ENCODE measurements at places on chromosomes 7 and 10.

- no peak for DNase-seq
These were observed 105.5 kb downstream of the CHN2 start for GRCh38 chr7:29300026-29300480.

GRCh38 chr7:122199171-122199570 lies 55.1 kb upstream of the AASS start:
- DNase-seq: no peak

GRCh38 chr10:96705134-96705533 lies 15.2 kb downstream of the PIK3AP1 start:
- DNase-seq: no peak

DNA sequence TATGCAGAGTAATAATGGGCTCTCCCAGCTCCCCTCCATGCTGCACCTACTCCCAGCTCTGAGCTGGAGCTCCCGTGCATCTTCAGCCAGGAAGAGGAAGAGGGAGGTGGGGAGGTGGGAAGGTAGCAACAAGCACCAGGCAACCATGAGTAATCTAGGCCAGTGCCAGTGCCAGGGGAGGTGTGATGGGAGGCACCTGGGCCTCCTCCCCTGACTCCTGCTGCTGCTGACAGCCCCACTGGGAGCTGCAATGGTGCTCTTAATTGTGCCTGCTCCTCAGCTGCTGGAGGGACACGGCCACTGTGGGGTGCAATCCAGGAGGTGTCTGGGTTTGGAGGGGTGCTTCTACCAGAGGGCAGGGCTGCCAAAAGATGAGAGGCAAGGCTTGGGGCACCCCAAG lies 243.0 kb downstream of the PLXNA4 start:
- no peak for DNase-seq

DNA sequence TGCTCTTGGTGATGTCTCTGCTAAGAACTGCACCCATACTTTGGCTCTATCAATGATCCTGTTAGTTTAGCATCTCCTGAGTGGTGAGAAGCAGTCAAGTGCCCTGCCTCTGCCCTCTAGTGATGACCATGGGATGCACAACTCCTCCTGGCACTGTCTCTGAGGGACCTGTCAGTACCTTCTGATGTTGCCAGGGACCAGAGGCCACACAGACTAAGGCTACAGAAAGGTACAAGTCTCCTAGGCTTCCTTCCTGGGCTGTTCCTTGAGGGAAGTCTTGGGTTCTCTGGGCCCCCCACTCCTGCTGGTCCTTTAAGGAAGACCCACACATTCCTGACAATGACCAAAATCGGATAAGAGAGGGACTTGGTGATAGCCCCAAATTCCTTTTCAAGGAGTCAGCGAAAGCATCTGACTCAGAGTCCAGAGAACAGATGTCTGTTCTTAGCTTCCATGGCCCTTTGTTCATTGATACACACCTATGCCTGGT lies 15.3 kb downstream of the NKX2-3 start:
- no peak for DNase-seq

DNA sequence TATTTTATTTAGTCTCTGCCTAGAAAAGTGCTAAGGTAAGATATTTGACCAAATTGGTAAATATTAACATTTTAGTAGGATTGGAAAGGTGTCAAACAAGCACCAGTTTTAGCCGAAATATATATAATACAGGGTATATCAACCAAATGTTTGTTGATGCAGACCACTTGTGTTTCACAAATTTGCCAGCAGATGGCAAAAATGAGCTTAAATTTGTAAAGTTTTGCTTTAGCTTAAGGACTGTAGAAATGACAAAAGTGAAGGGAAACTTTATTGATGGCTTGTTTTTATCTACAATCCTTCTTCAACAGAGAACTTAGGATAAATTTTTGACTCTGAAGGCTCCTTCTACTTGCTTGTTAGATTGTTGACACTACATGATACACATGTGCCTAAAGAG lies 4.8 kb upstream of the POLR1F start:
- peak; percentile 65 for DNase-seq

DNA sequence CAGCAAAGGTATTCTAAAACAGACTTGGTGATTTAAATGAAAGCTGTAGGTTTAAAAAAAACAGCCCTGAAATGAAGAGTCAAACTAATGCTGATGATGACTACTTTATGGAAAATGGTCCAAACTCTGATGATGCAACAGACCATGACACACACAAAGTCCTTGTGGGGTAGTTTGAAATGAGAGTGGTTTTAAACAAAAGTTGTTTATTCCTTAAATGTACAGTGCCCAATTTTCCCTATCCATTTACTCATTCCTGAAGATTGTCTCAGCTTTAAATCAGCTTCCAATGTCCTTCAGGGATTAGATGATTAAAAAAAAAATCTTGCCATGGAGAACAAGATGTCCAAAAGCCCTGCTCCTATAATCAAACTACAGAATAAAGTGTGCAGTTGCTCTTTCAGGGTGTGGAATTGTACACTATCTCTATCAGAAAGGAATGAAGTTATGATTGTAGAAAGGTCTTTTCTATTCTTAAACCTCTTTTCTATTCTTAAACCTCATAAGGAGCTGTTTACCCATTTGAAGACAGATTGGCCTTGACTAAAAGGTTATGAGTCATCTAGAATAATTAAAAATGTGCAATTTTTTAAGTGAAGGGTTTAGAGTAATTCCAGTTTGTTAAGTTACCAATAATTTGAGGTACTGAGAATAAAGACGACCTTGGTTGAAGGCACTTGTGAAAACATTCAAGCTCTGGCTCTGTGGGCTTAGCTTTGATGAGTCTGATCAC lies 70.2 kb upstream of the ITGA8 start:
- no peak for DNase-seq

- DNase-seq: no peak
These were observed 154.0 kb upstream of the ZNF92 start for GRCh38 chr7:65219623-65220022.

DNA sequence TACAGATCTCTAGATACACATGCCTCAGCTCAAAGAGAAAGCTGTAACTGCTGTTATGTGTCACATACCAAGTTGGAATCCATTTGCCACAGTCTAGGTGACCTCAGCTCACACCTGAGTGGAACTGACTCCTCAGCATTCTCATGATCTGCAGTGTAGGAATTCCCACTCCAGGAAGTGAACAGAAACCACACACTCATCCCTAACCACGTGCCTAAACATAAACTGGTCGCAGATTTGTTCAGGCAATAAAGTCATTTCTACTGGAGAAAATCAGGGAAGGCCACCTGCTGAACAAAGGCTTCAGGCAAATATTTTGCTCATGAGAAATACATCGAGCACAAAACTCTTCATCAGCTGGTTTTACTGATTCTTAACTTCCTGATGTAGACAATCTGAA lies 23.0 kb upstream of the ZMYND11 start:
- DNase-seq: no peak

GRCh38 chr7:92161271-92161670 lies 17.7 kb downstream of the LRRD1 start:
- DNase-seq: no peak

- peak; percentile 39 for DNase-seq
These were observed 23.8 kb upstream of the AHR start for GRCh38 chr7:17274551-17275245.

GRCh38 chr10:125711110-125711750 lies 8.3 kb upstream of the EDRF1 start:
- DNase-seq: no peak

- DNase-seq: no peak
These were observed 3.5 kb upstream of the RGS10 start for GRCh38 chr10:119546009-119546408.

DNA sequence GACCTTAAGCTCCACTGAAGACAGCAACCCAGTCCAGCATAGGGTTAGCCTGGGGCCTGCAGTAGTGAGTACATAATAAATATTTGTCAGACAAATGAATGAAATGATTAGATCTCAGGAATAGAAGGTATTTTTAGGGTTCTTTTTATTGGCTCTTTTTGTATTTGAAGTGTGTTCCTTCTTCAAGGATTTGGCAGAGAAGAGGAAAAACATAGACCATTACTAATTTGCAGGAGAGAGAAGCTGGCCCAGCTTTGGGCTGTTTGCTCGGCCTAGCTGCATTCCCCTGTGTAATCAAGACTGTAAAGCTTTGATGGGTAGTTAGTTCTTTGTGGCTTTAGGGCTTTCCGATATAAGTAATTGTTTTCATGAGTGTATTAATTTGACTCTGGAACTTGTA lies 64.2 kb downstream of the CNNM2 start:
- DNase-seq: no peak

DNA sequence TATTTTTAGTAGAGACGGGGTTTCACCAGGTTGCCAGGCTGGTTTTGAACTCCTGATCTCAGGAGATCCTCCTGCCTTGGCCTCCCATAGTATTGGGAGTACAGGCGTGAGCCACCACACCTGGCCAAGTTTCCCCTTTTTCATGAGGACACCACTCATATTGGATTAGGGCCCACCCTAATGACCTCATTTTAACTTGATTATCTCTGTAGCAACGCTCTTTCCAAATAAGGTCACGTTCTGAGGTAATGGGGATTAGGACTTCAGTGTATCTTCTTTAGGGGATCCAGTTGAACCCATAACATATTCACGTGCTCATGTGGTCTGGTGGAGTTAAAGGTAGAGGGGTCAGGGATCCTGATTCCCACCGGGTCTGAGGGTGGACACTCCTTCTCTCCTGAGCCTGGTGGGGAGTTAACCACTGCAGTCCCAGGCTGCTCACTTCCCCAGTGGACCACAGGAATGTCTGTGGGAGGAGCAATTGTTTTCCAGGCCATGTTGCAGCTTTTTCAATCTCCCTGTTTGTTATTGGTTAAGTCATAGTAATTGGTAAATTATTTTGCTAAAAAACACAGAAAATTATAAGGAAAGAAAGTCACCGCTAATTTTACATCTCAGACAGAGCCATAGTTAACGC lies 130.5 kb downstream of the GRK5 start:
- no peak for DNase-seq

DNA sequence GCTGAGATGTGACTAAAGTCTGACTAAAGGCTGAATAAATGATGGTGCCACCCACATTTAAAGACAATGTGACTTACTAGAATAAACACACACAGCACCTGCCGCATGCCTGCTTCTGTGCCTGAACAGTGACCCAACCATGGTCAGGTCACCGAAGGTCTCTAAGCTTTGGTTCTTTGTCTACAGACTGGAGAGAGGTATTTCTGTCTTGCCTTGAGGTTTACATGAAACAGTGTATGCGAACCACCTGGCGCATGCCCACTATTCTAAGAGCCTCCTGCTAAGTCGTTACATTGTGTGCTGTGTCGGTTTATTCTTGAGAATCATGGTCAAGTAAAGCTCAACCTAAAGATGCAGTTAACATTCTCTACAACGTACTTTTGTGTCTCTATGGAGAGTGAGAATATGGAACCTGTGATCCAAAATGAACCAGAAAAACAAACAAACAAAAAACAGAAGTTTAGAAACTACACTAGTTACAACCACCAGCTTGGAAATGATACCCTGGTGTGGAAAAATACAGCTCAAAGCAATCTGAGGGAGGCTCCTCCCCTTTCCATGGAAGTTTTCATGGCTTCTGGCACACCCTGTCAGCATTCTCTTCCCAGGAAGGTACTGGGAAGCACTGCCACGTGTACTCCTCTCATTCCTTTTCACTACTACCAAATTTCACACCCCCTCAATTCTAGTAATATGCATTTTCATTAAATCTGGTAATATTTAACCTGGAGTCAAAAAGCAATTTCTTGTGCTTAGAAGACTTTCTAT lies 40.0 kb downstream of the VOPP1 start:
- no peak for DNase-seq

- no peak for DNase-seq
These were observed 43.6 kb downstream of the GUSB start for GRCh38 chr7:65938336-65938895.

GRCh38 chr7:151484971-151485707 lies 34.6 kb downstream of the RHEB start:
- DNase-seq: no peak

DNA sequence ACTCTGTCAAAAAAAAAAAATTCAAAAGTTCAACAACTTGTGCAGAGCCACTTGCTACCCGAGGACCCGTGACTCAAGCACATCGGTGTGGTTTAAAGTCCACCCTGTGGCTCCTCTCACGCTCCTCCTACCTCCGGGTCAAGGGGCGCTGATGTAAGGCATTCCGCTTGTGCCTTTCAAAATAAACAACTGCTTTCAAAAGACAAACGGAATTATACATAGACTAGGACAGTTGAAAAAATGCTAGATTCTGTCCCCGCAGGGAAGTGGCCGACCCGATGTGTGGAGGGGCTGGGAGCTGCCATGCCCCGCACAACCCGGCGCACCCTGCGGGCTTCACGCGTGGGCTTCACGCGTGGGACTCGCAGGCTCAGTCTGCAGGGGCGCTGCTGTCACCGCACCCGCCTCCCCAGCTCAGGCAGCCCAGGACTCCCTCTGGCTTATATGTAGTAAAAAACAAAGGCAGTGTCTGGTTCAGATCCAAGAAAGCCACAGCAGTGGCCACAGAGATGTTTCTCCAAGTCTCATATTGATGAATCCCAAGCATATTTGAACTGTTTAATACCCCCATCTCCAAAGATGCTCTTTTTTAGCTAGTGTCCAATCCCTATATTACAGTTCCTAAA lies 239.7 kb upstream of the INHBA start:
- DNase-seq: no peak

- DNase-seq: no peak
These were observed 70.6 kb upstream of the GPR37 start for GRCh38 chr7:124836173-124836572.

GRCh38 chr10:119029613-119030420 lies at the start of gene NANOS1:
NANOS1 (plus strand) TSS chr10:119029714; CDS start chr10:119029802, 88 bp downstream.
- no peak for DNase-seq

DNA sequence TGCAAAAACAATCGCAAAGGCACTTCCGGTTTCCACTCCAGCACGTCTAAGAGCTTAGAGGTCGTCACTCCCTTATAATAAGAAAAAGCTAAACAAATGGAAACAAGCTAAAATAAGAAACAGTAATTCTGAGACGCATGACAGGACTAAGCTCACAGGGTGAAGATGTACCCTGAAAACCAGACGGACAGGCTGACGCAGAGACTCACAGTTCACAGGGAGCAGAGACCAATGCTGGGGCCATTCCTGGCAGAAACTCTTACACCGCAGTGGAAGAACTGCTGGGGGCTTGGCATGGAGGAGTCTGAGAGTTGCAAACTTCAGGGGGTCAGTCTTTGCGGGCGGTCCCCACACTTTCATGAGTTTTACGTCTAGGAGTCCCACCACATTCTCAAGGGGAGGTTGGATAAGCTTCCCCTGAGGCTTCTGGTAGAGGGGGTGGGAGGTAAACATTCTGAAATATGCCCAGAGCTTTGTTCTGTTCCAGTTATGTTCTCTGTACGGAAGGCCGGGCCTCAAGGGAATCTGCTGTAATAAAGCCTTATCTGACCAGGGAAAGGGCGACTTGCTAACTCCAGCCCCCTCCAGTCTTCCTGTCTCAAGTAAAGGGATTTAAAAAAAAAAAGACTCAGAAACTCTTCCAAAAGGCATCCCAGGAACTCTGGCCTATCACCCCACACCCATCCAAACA lies 47.8 kb downstream of the BRI3 start:
- DNase-seq: no peak

- DNase-seq: no peak
These were observed 2.7 kb downstream of the OPN4 start for GRCh38 chr10:86657011-86657395.

- DNase-seq: no peak
These were observed 863 bp downstream of the CCNY start for GRCh38 chr10:35336921-35337823.

- DNase-seq: no peak
These were observed 188.6 kb downstream of the MTERF1 start for GRCh38 chr7:91691865-91692264.

Data from CD4-positive, alpha-beta T cell treated with Interleukin-4 for 4 hours (primary cell).